Psoas muscle (tissue), 8 donors: ENCODE measurements at places on chromosomes 11 and 22. TPM values are rescaled to one million over a fixed set of nuclear protein-coding genes. Genes with fewer than 3 reads are reported as not detected.
A peak's percentile ranks its signal among the peaks of the same experiment; 100 is the strongest.

- DNase-seq, result no peak
Observed at GRCh38 chr11:99584830-99585229, 564.1 kb downstream of the CNTN5 start.

DNA sequence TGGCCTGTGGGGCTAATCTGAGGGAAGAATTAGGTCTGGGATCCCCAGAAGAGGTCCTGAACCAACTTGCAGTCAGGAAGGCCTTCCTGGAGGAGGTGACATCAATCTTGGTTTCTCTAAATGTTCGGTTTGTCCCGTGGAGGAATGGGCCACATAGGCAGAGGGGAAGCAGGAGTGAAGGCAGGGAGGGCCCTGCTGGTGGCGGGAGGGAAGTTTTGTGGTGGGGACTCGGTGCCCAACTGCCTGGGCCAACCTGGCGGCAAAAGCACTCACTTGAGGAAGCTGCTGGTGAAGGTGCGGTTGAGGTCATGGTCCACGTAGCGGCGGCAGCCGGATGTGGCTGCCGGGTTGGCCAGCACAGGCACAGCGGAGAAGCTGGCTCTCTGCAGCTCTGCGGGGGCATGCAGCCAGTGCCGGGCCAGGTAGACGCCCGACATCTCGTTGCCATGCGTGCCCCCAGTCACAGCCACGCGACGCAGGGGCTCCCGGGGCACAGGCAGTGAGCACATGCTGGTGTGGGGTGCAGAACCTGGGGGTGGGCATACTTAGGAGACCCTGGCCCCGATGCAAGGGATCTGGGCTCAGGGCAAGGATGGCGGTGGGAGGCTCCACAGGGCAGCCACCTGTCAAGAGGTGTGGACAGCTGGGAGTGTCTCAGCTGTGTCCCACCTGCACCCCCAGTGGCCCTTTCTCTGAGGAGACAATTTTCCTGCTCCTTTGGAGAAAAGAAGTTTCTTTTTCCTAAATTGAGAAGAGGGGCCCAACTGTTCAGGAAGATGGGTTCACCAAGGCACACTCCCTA, 3.8 kb downstream of the ACY3 start:
- DNase-seq, result no peak

ZP1 gene
- total RNA-seq, result not detected

GRCh38 chr11:12108875-12109453, 1.4 kb upstream of the MICAL2 start:
- DNase-seq, result no peak

- peak; percentile 34 for DNase-seq
Observed at GRCh38 chr11:17753153-17753552, 18.6 kb downstream of the KCNC1 start.

CBY1 gene
- 22.9 TPM for total RNA-seq

- DNase-seq, result no peak
Observed at GRCh38 chr22:35684270-35684700, 33.4 kb upstream of the APOL5 start.

- no peak for DNase-seq
Observed at GRCh38 chr11:65053827-65054508, 4.4 kb downstream of the NAALADL1 start.

ART5 gene
- total RNA-seq, result 2.6 TPM

- no peak for DNase-seq
Observed at GRCh38 chr11:123704341-123704740, 37.1 kb downstream of the ZNF202 start.

DNA sequence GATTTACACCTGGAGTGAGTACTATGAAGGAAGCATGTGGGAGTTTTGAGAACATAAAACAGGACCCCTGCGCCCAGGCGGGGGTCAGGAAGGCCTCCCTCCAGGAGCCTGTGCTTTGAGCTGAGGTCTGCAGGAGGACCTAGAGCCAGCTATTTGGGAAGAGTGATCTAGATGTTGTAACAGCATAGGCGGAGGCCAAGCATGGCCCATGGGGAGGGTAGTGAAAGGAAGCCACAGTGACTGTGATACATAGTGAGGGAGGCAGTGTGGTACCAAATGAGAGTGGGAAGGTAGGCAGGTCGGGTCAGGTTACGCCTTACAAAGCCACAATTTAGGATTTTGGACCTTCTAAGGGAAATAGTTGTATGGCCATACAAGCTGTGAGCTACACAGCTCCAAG, 147.5 kb downstream of the PARVA start:
- DNase-seq, result peak; percentile 81

GRCh38 chr11:75582895-75583717, 21.1 kb downstream of the SERPINH1 start:
- peak; percentile 77 for DNase-seq

KCNJ5 gene
- 0.44 TPM for total RNA-seq

DNA sequence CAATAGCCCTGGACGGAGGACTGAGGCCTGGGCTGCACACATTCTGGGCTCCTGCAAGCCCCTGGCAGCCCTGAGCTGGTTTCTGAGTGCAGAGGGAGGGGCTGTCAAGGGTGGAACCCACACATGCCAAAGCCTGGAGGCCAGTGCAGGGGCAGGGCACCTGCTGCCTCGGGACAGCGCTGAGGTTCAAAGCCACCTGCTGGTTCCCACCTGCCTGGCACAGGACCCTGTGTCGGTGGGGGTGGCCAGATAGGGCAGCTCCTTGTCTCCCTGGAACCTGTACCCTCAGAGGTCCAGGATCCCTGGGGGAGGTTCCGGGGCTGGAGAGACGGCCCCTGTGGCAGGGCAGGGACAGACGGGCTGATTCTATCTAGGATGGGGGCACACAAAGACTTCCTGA, 40.8 kb downstream of the RTN4R start:
- no peak for DNase-seq

GRCh38 chr11:45850446-45850845, 3.2 kb downstream of the CRY2 start:
- no peak for DNase-seq

NXPE4 gene
- total RNA-seq, result not detected

ZW10 gene
- total RNA-seq, result 17.0 TPM

- DNase-seq, result peak; percentile 94
Observed at GRCh38 chr11:62560566-62561103, 13.1 kb downstream of the EEF1G start.

DNA sequence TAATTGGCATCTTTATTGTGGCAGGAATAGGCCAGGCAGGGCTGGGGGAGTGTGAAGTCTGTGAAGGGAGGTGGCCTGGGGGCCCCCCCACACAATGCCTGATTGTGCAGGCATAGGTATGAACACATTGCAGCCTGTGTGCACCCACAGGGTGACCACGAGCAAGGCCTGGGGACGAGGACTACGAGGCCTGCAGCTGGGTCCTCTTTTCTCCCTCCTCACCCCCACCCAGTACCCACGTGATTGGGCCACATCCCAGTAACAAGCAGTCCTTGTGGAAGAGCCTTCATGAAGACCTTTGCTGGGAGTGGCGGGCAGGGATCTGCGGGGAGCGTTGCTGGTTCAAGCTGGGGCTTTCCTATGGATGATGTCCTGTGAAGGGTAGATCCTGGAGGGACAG, 29.3 kb downstream of the ZBTB16 start:
- DNase-seq, result peak; percentile 69

- no peak for DNase-seq
Observed at GRCh38 chr22:36612458-36612857, 83.5 kb upstream of the EIF3D start.

HEPN1 gene
- total RNA-seq, result not detected

DNA sequence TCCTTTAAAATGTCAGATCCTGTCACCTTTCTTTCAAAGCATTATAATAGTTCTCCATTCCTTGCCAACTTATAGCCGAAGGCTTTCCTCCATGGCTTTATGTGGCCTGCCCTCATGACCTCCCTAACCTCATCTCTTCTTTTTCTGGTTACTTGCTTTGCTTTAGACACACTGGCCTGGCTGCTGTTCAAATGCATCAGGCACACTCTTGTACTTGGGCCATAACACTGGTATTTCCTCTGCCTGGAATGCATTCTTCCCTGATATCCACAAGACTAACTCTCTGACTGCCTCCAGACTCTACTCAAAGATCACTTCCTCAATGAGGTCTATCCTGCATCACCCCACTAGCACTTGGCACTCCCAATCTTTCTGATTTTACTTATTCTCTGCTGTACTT, 710.3 kb downstream of the KCNA4 start:
- DNase-seq, result no peak

MAPK8IP1 gene
- total RNA-seq, result 2.4 TPM

MMP13 gene
- not detected for total RNA-seq

PDGFB gene
- 13.0 TPM for total RNA-seq

NAALADL1 gene
- total RNA-seq, result 0.99 TPM

DNA sequence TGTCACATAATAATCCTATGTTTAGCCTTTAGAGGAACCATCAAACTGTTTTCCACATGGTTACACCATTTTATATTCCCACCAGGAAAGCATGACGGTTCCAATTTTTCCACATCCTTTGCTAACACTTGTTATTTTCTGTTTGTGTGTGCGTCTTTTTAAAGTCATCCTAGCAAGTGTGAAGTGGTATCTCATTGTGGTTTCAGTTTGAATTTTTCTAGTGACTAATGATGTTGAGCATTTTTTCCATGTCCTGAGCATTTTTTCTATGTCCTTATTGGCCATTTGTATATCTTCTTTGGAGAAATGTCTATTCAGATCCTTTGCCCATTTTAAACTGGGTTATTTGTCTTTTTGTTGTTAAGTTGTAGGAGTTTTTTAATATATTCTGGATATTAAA, 53.7 kb upstream of the DEPDC7 start:
- DNase-seq, result no peak

GNAZ gene
- total RNA-seq, result 2.0 TPM

DNA sequence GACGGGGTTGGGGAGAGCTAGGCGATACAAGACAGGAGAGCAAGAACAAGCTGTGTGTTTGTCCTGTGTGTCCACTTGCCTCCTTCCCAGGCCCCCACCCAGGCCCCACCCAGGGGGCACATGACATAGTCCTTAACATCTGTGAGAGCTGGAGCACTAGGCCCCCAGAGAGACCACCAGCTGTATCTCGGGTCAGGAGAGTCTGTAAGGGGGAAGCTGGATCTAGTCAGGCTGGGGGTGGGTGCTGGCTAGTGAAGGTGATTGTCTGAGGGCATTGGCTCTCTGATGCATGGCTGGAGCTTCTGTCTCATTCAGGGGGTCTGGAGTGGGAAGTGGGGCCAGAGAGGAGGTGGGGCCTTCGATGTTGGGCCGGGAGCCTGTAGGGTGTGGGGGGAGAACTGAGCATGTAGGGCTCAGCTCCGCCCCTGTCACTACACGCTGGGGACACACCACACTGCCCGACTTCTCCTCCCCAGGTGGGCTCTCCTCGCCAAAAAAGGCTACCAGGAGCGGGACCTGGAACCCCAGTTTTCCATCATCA, 571 bp downstream of the P2RX6 start:
- no peak for DNase-seq

DNA sequence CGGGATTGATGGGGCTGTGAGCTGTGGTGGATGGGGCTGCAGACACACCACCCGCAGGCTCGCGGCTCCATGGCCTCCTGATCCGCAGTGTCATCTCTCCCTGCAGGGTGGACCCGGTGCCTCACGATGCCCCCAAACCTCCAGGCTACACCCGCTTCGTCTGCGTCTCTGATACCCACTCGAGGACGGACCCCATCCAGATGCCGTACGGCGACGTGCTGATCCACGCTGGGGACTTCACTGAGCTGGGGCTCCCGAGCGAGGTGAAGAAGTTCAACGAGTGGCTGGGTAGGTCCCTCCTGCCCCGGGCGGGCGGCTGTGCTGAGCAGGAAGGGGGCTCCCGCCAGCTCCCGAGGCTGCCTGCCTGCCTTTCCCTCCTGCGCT, 23.1 kb downstream of the MPPED1 start:
- DNase-seq, result peak; percentile 39

DNA sequence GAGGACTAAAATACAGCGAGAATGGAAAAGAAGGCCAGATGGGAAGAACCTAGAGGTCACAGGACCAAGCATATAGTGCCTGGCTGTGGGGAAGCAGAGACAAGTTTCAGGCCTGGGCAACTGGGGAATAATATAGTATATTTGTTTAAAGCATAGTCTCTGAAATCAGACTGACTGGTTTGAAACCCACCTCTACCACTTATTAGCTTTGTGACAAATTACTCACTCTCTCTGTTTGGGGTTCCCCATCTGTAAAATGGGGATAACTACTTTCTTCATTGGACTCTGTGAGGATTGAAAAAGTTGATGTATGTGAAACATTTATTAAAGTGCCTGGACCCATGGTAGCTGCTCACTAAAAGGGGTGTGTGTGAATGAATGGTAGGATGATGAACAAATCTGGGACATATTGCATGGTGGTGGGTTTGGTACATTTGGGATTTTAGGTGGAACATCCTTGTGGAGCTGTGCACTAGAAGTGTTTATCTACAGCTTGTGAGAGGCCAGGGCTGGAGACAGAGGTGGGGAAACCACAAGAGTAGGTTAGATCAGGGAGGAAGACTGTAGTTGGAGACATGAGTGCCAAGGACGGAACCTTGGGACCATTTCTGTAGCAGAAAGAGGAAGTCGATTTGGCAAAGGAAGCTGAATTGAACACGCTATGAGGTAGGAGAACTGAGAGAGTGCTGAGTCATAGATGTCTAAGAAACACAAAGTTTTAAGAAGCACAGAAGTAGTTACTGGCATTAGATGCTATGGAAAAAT, 52.6 kb downstream of the SWAP70 start:
- no peak for DNase-seq

HORMAD2 gene
- total RNA-seq, result not detected

DNA sequence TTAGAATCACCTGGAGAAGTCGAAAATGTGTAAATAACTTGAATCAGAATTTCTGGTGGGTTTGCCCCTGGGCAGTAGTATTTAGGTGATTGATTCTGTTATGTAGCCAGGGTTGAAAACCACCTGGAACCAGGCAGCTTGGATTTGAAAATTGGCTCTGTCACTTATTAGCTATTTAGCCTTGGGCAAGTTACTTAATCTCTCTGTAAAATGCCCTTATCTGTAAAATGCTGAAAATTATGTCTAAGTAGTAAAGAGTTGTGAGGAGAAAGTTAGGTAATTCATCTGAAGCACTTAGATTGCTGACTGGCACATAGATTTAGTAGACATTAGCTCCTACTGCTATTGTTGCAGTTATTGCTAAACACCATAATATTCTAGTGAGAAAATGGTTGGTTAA, 49.3 kb downstream of the PPME1 start:
- DNase-seq, result no peak

KCNQ1OT1 gene
- 0.42 TPM for total RNA-seq

ARHGAP20 gene
- 0.67 TPM for total RNA-seq

DNA sequence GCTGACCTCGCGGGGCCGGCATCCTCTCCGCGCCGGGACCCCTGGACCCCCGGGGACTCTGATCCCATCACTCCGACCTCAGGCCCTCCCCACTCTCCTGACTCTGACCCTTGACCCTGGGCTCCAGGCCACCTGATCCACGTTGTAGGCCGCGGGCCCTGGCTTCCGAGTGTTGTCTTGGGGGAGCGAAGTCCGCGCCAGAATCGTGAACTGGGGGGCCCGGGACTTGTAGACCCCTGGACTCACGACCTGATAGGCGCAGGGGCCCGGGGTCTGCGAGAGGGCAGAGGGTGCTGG, 716 bp upstream of the TYMP start:
- no peak for DNase-seq

OR51I1 gene
- total RNA-seq, result not detected

- DNase-seq, result peak; percentile 61
Observed at GRCh38 chr11:33829430-33830141, 55.3 kb upstream of the FBXO3 start.

DNA sequence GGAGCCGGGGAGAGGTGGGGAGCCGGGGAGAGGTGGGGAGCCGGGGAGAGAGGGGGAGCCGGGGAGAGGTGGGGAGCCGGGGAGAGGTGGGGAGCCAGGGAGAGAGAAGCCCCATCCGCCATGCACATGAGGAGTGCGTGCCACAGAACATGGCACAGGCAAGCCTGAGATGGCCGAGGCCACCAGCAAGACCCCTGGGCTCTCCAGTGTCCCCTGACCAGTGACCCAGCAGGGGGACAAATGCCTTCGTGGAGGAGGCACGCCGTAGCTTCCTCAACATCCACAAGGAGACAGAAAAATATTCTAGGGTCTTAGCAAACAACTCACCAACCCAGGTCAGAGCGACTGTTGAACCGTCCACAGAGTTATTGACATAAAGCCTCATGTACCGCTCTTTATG, 618.8 kb downstream of the TBC1D22A start:
- no peak for DNase-seq
